ENCODE measurements at places on chromosomes 7 and 10.

DNA sequence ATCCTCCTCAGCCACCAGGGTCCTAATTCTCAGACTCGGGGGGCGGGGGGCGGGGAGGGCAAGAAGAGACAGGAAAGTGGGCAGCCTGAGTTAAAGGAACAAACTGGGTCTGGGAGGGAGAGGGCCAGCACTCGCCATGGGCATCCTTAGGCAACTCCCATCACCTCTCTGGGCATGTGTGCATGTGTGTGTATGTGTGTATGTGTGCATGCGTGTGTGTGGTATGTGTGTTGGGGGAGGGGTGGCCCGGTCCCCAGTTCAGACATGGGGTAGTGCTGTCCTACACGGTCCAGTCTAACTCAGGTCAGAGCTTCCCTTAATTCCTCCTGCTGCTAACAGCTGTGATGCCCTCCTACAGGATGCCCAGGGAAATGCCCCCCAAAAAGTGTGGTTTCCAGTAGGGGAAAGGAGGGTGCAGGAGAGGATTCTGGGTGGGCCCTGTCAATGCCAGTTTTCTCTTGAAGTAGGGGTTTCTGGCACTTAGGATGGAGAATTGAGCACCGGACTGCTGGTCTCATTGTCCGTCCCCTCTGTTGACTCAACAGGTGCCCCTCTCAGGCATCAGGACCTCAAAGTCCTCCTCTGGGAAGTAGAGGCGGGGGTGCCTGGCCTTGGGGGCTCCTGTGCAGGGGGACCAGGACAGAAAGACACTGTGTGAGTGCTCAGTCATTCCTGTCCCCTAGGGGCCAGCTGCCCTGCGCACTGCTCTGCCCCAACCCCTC, 15.1 kb upstream of the ZMIZ1 start:
- no peak for DNase-seq

DNA sequence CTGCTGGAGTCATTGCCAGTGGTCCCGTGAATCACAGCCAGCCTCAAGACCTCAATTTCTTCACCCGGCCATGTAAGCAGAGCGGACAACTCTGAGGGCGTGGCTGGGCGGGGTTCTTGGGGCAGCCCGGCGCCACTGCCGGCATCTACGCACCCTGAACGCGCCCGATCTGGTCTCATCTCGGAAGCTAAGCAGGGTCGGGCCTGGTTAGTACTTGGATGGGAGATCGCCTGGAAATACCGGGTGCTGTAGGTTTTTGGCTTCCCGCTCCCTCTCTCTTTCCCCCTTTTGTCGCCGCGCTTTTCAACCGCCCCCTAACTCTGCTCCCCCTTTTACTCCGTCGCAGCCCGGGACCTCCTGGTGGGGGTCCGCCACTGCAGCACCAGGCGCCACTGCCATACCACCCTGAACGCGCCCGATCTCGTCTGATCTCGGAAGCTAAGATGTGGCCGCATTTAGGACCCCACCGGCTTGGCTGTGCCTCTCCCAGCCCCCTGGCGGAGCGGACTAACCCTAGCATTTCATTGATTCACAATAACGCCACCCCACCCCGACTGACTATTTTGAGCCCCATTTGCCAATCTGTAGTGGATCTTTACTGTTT, 25.3 kb downstream of the GARIN1A start:
- DNase-seq: peak; percentile 32

DNA sequence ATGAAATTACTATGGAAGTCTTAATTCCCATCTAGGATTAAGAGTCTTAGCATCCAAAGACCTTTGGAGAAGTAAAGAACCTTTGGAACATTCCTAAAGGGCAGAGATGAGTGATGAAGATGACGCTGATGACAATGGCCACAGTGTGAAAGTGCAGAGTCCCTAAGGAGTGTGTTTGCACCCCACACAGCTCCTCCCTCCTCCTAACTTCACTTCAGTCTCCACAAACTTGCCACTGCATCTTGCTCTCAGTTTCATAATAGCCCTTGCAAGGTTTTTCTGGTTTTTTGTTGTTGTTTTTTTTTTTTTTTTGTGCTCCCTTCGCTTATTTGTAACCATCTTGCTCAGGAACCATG, 117.5 kb upstream of the ANLN start:
- DNase-seq: no peak

- DNase-seq: no peak
These were observed 94.2 kb downstream of the ST7 start for GRCh38 chr7:117047496-117047895.

DNA sequence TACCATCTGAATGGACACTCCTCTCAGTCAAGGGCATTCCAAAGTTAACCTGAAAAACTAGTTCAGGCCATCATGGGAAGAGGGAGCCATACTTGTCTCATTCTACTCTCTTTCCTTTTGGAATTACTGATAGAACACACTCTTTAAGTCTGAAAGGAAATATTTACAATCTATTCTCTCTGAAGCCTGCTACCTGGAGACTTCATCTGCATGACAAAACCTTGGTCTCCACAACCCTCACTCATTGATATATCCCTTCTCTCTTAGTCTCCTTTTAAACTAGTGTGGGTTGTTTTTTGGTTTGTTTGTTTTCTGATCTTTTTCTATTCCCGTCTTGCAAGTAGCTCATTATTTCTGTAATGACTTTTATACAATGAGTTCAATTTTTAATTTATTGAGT, 169.5 kb downstream of the C1GALT1 start:
- DNase-seq: no peak

DNA sequence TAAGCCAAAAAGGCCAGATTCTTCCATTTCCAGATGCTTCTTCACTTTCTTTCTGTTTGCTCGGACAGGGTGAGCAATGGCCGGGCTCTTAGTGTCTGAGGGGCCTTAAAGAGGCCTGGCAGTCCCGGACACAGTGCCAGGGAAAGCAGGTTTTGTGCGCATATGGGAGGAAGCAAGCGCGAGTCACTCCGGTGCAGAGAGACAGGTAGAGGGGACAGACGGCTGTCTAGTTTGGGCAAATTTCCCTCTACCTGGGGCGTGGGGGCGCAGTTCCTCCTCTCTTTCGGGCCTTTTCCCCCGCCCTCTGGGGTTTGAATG, 4.7 kb downstream of the NEUROD6 start:
- DNase-seq: no peak

GRCh38 chr10:75622503-75622902, 191.1 kb downstream of the LRMDA start:
- no peak for DNase-seq

GRCh38 chr10:95374597-95375209, 83.9 kb upstream of the PDLIM1 start:
- peak; percentile 65 for DNase-seq

- DNase-seq: no peak
These were observed 97.7 kb downstream of the PRKG1 start for GRCh38 chr10:51171946-51172345.

- no peak for DNase-seq
These were observed 3.2 kb downstream of the WDR11 start for GRCh38 chr10:120854388-120854787.

- no peak for DNase-seq
These were observed 98.8 kb upstream of the COL1A2 start for GRCh38 chr7:94295850-94296249.

DNA sequence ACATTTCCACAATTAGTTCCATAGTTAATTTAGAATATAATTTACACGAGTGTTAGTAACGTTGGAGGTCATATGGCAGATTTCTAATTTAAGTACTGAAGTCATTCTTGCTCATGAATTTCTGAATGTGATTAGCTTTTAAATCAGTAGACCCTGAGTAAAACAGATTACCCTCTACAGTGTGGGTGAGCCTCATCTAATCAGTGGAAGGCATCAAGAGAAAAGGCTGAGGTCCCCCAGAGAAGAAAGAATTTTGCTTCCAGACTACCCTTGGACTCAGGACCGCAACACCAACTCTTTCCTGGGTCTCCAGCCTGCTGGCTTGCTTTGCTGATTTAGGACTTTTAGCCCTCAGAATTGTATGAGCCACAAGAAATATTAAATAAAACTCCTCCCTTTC, 33.2 kb downstream of the IFT22 start:
- no peak for DNase-seq

DNA sequence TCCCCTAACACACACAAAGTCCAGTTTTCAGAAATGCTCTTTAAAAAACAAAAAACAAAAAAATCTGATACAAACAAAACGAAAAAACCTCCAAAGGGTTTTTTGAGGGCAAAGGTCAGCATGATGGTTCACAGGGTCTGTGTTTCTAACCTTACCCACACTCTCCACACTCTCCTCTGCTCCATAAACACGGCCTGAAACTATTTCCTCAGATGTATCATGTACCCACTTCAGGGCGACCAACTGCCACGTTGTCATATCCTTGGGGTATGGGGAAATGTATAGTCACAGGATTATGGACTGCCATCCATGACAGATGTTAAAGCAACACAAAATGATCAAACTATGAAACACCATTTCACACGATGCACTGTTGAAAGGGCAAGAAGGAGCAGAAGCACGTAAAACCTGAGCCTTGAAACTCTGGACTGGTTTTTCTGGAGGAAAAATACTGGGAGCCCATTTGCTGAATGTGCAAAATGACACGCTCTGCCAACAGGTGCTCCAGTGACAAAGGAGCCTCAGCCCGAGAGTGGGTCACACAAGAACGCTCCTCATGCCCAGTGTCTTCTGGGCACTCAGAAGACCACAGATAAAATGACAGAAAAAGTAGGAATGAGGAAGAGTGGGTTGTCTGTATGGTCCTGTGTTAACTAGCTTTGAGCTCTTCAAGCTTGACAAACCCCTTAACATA, 15.8 kb downstream of the NAPEPLD start:
- DNase-seq: no peak

- peak; percentile 63 for DNase-seq
These were observed 31.0 kb downstream of the AMZ1 start for GRCh38 chr7:2719007-2719406.

- DNase-seq: no peak
These were observed 2.9 kb upstream of the RBM20 start for GRCh38 chr10:110641256-110641655.

- no peak for DNase-seq
These were observed 1.6 kb upstream of the KNDC1 start for GRCh38 chr10:133158437-133158755.

DNA sequence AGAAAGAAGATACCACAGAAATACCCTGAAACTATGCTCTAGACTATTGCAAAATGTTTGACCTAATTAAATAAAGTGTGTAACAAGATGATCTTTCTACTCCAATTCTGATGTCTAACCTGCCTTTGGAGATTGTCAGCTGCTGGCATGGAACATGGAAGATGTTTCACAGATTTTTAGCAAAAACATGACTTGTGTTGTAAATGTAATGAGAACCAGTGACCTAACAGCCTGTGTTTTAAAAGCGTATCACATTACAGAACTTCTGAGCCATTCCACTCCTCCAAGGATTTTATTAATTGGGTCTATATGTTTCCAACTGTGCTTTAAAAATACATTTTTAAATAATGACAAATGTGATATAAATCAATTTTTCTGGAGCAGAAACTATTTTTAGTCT, 526.3 kb upstream of the SEMA3D start:
- DNase-seq: no peak

GRCh38 chr7:114428211-114428610, 13.6 kb downstream of the FOXP2 start:
- DNase-seq: no peak

DNA sequence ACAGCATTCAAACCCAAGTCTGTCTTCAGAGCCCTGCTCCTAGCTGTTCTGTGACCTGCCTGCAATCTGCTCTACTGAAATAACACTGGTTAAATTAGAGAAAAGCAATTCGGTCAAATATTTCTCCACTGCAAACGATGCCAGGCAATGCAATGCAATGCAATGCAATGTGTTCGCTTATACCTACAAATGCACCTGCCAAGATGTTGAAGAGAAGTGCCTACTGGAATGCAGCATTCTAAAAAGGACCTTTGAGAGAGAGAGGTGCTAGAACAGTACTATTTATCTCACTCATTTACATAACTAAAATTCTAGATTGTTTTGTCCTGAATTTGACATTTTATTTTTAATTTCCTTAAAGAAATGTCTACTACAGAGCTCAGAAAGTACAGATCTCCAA, 157.3 kb upstream of the CDK1 start:
- no peak for DNase-seq

DNA sequence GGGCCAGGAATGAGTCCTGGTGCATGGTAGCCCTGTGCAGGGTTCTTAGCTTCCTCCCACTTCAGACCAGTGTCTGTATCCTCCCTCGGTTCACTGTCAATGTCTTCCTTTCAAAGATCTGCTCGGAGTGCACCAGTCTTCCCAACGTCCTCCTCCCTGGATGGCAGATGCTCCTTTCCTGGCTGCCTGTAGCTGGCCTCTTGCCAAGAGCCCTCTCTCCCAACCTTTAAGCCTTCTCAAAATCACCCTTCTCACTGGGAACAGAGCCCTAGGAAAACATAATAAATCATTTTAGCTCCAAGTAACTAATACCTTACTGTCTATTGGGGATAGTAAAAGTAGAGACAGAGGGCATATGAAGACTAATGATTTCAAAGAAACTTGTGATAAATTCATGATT, 490.6 kb downstream of the CCSER2 start:
- DNase-seq: no peak

DNA sequence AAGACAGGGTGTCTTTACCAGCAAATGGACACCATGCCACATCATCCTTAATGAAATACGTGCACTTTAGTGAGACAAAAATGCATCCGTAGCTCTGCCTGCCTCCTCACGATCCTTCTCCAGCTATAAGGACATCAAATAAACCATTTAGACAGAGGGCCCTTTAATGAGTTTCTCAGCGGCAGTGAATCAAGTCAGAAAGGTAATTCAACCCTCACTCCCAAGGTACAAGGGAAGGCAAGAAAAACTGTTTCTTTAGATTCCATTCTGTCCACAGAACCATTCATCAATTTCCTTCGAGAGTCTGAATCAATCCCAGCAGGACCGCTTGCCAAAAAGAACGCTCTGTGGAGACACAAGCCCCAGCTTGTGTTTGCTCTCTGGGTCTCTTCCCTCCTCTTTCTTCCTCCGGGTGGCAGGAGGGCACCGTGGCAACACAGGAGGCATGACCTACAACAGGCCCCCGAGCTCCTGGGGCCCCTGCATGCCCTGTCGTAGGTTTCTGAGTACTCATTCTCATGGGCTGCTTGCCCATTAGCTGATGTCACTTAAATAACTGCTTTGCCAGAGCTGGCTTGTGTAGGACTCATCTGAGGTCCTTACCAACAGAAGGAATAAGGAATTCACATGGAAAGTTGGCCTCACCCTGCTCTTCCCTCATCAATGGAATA, 297.8 kb upstream of the PRKCQ start:
- DNase-seq: no peak

DNA sequence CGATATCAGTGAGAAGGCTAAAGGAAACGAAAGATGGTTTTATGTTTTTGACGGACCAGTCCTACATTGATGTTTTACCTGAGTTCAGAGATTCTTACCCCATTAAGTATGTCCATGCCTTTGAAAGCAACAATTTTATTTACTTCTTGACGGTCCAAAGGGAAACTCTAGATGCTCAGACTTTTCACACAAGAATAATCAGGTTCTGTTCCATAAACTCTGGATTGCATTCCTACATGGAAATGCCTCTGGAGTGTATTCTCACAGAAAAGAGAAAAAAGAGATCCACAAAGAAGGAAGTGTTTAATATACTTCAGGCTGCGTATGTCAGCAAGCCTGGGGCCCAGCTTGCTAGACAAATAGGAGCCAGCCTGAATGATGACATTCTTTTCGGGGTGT, 27.7 kb downstream of the MET start:
- no peak for DNase-seq

- DNase-seq: no peak
These were observed 544.1 kb downstream of the SORCS3 start for GRCh38 chr10:105185161-105185560.

Measured in thymus (tissue), 14 donors.